ENCODE measurements at places on chromosomes 2 and 18. TPM values are rescaled to one million over a fixed set of nuclear protein-coding genes. Genes with fewer than 3 reads are reported as not detected.

The GKN2 gene
- total RNA-seq = not detected

The AAK1 gene
- total RNA-seq = 51.6 TPM

The GALNT5 gene
- 0.05 TPM for total RNA-seq

The MOGAT1 gene
- total RNA-seq = not detected

The ALPG gene
- total RNA-seq = not detected

The COL5A2 gene
- 2.1 TPM for total RNA-seq

The SLC23A3 gene
- total RNA-seq = 0.71 TPM

The CYP27A1 gene
- total RNA-seq = 0.26 TPM

The INHBB gene
- 0.11 TPM for total RNA-seq

The CCBE1 gene
- not detected for total RNA-seq

The GALNT14 gene
- 0.33 TPM for total RNA-seq

The TTN gene
- total RNA-seq = 0.87 TPM

The DSC2 gene
- total RNA-seq = 0.10 TPM

The EDAR gene
- total RNA-seq = 0.13 TPM

The HJURP gene
- 5.8 TPM for total RNA-seq

The TRIM43 gene
- not detected for total RNA-seq

The SP140 gene
- 50.6 TPM for total RNA-seq

The SPATA3 gene
- total RNA-seq = not detected

The DLX2 gene
- total RNA-seq = not detected

The RMC1 gene
- total RNA-seq = 36.3 TPM

The NT5C1B gene
- not detected for total RNA-seq

The CRYGB gene
- total RNA-seq = not detected

The C2orf72 gene
- total RNA-seq = 0.10 TPM

The G6PC2 gene
- total RNA-seq = not detected

The CERKL gene
- not detected for total RNA-seq

The STARD7 gene
- total RNA-seq = 241 TPM

The TRMT61B gene
- total RNA-seq = 21.0 TPM

The LOXHD1 gene
- not detected for total RNA-seq

The LBH gene
- 102 TPM for total RNA-seq

The ALLC gene
- not detected for total RNA-seq

The PPP1R1C gene
- total RNA-seq = not detected

The DNAJC5G gene
- total RNA-seq = not detected

The TM4SF20 gene
- total RNA-seq = not detected

The GULP1 gene
- total RNA-seq = not detected

The NPAS2 gene
- total RNA-seq = 14.6 TPM

The DHX57 gene
- 21.6 TPM for total RNA-seq

The ACTR2 gene
- total RNA-seq = 263 TPM

The GCKR gene
- total RNA-seq = not detected

The REG3A gene
- not detected for total RNA-seq

The EVA1A gene
- total RNA-seq = not detected

The HOXD13 gene
- not detected for total RNA-seq

The ADGRF3 gene
- 1.9 TPM for total RNA-seq

The FSHR gene
- total RNA-seq = not detected

The MC4R gene
- not detected for total RNA-seq

The CWC22 gene
- total RNA-seq = 32.5 TPM

The RAB6C gene
- total RNA-seq = not detected

The TMEM178A gene
- total RNA-seq = not detected

The FAM110C gene
- total RNA-seq = 0.20 TPM

The C2orf66 gene
- not detected for total RNA-seq

The KIF1A gene
- total RNA-seq = 3.1 TPM

The RNF125 gene
- total RNA-seq = 16.0 TPM

The ERMN gene
- 1.3 TPM for total RNA-seq

The RNASEH1 gene
- 36.0 TPM for total RNA-seq

The UPP2 gene
- not detected for total RNA-seq

The ZNF397 gene
- 14.8 TPM for total RNA-seq

The DES gene
- 0.58 TPM for total RNA-seq

The SSB gene
- total RNA-seq = 134 TPM

The ITGA6 gene
- 7.0 TPM for total RNA-seq
